ENCODE measurements at places on chromosomes 3 and 15. TPM values are rescaled to one million over a fixed set of nuclear protein-coding genes. Genes with fewer than 3 reads are reported as not detected.

DNA sequence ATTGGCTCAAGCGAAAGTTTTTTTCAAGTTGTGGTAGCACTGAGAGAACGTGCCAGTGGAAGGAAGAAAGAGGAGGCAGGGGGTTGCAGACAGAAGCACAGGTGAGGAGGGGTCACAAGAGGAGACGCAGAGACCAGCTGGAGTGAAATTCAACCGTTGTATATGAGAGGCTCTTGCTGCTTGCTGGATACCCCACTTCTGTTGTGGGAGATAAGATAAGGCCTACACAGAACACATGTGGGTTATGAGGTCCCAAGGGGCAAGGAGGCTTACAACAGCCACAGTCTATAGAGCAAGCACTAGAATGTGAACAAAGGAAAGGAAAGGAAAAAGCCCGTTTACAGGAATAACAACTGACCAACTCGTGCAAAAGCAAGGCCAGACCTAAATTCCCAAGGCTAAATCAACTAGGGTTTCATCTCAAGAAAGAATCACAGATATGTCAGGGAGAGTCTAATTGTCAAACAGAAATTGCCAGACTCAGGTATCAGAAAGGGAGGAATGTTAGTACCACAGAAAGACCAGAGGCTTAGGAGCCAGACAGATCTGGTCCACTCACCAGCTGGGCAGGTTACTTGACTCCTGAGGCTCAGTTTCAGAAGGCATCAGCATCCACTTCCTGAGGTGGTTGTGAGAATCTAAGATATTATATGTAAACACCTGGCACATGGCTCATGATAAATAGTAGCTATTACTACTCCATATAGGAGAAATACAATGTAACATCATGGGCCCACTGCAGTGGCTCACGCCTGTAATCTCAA is 60.9 kb downstream of the MSL2 start:
- DNase-seq: no peak

GRCh38 chr3:10950476-10951294 is 41.9 kb upstream of the SLC6A1 start:
- DNase-seq: peak; percentile 71

- no peak for DNase-seq
Measured at GRCh38 chr3:133804896-133805295, 719 bp upstream of the SRPRB start.

- DNase-seq: peak; percentile 52
Measured at GRCh38 chr15:66773129-66773873, 71.3 kb downstream of the SMAD6 start.

DNA sequence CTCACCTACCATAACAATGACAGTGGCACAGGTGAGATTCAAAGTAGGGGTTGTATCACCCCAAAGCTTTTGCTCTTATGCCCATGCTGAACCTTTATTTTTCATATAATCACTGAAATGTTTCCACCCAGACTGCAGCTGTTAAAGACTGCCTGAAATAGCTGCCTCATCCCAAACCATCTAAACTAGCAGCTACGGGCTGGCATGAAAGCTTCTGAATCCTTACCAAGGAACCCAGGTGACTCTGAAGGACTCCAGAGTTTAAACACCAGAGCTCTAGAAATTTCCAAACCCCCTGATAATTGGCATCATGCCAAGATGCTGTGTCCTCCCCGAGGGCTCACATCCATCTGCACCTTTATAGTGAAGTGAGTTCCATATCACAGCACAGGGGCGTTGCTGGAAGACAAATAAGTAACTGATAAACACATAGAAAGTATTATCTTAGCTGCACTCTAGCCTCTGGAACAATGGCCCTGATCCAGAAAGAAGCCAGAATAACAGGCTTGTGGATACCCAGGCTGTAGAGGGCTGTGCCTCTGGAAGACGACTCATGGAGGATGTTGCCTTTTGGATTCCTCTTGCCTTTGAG is 238.9 kb downstream of the CADPS start:
- DNase-seq: no peak

DNA sequence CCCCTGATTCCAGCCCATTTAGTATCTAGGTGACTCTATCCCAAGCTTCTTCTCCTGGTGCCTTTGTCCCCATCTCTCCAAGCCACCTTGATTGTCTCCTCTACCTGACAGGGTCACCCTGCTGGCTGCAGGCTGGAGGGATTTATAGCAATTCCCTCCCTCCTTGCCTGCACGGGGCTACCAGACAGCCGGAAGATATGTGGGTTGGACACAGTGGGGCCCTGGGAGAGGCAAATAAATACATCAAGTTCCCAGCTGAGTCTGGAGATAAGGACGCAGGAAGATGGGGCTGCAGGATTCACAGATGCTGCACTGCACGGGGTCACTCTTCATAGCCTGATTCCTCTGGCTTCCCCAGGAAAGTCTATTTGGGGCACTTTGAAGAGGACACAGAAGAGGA is 9.3 kb upstream of the ISLR2 start:
- DNase-seq: no peak

- no peak for DNase-seq
Measured at GRCh38 chr3:38553071-38553470, 56.9 kb downstream of the EXOG start.

- no peak for DNase-seq
Measured at GRCh38 chr15:92393980-92394308, 263 bp downstream of the ST8SIA2 start.

DNA sequence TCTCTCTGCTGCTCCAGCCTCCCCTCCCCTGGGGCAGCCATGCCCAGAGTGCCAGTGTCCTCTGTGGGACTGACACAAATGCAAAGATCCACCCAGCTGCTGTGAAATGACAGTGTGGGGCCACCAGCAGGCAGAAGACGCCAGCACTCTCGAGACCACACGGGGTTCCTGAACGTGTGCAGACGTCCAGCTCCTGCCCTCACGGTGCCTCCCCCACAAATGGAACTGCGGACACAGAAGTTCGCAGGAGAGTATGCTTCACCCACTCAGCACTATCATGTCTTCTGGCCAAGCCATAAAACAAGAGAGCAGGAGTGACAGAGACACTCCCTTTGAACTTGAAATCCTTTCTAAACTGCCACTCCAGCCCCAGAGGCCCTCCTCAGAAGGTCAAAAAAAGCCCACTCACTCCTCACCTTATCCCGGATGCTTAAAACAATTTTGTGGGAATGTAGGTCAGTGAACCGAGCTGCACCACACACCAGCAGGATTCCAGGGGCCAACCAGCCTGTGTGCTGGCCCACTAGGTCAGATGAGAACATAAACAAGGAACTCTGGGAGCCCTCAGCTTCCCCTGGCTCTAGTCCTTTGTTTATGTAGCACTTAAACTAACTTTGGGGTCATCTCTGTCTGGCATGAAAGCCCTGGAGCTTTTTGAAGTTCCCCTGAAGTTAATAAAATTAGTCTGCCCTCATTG is 112.6 kb downstream of the DNAJB8 start:
- DNase-seq: peak; percentile 34

DNA sequence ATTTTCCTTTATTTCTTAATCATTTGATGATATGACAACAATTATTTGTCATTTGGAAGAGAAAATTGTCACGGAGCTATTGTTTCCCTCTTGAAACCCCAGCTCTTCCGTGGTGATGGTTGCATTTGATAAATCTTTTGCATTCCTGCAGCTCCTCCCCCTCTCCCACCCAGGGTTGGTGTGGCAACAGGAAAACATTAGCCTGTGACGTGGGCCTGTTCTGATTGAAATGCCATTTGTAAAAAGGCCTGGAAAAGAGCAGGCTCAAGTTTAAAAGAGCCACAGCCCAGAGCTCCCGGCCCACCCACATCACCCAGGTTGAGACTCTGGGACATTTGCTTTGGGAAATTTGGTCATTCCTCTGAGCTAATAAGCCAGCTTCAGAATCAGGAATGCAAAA is 282.5 kb downstream of the RPLP1 start:
- DNase-seq: no peak

- peak; percentile 88 for DNase-seq
Measured at GRCh38 chr3:197599089-197599765, 43.5 kb upstream of the BDH1 start.

- no peak for DNase-seq
Measured at GRCh38 chr3:183913580-183913920, 28.9 kb upstream of the PARL start.

DNA sequence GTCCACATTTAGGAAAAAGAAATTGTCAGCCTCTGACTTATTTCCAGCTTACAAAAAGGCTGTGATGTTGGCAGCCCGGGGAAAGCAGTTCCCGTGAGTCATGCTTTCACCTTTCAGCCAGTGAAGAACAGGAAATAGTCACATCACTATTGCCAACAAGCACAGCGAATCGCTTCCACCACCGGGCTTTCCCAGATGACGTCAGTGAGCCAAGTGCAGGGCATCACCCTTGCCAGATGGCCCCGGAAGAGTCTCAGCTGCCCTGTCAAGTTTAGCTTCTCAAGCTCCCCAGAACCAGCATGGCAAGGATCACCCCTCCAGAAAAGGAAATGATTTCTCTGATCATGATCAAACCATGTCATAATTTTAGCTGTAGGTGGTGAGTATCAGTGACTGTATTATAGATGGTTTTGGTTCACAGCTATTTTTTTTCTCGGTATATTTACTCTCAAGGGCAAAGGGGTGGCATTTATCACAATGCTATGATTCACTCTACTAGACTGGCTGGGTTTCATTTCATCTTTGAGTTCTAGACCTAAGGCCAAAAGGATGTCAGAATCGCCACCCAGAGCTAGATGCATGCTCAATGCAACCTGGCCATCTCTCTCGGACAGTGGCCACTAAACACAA is 32.9 kb downstream of the B3GNT5 start:
- DNase-seq: peak; percentile 59

Gene ROPN1
- 80.8 TPM for total RNA-seq

Gene GOLGA8T
- total RNA-seq: 9.0 TPM

Gene CFAP100
- 21.4 TPM for total RNA-seq

Gene MYL3
- total RNA-seq: 1.2 TPM

Gene IQCF5
- total RNA-seq: 114 TPM

Gene C2CD4B
- 2.9 TPM for total RNA-seq

Gene ATP13A5
- total RNA-seq: 0.16 TPM

Gene IQGAP1
- 86.9 TPM for total RNA-seq

Gene C3orf70
- total RNA-seq: 33.5 TPM

Data from testis (tissue), 5 donors.